ENCODE measurements at places on chromosomes 5 and 9.
A peak's percentile ranks its signal among the peaks of the same experiment; 100 is the strongest.

GRCh38 chr9:136847826-136848392 lies 1.3 kb upstream of the PHPT1 start:
- DNase-seq: peak; percentile 69

GRCh38 chr9:124820698-124821623 lies 32.3 kb upstream of the WDR38 start:
- no peak for DNase-seq

- no peak for DNase-seq
Observed at GRCh38 chr5:34927785-34928184, 1.6 kb upstream of the DNAJC21 start.

GRCh38 chr9:25350011-25350410 lies 328.2 kb downstream of the TUSC1 start:
- peak; percentile 3 for DNase-seq

GRCh38 chr9:136544548-136544963 lies 1.3 kb downstream of the NOTCH1 start:
- peak; percentile 71 for DNase-seq

DNA sequence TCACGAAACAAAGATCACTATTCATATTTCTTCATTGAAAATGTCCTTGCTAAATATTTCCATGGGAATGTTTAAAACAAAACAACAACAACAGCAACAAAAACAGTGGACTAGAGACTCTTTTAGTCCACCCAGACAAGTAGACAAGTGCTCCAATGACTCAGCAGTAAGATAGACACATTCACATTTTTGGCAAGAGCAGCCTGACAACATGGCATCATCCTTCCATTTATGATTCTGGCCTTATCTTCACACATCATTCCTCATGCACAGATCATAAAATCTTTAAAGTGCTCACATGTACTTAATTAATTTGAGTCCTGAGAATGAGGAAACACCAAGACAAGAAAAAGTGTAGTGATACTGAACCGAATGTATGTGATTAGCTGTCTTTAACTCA lies 132.6 kb upstream of the PDE4D start:
- no peak for DNase-seq

DNA sequence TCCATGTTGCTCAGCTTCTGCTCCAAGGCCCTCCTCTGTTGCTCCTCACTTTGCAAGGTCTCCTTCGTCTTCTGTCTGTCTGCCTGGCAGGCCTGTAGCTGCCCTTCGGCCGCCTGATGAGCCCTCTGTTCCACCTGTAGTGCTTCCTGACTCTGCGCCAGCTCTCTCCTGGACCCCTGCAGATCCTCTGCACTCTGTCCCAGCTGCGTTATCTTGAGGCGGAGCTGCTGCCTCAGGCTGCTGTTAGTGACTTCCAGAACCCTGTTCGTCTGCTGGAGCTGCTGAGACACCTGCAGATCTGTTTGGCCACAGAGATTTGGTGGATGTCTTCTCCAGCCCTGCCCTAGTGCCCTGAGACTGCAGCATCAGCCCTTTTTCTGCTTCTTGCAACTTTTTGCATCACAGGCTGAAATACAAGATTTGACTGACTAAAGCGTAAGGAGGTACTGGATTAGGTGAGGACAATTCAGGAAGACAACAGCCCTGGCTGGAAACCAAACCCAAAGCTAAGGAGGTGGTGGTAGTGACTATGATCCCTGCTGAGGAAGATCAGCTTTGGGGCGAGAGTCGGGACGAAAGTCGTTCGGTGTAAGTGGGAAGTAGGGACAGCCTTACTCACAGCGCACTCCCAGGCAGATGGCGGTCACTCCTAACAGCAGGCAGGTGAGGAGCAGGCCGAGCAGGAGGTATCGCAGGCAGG lies 2.1 kb downstream of the CD72 start:
- no peak for DNase-seq

- no peak for DNase-seq
Observed at GRCh38 chr5:161086461-161086860, 234.4 kb upstream of the ATP10B start.
